ENCODE measurements at places on chromosomes 4 and X. TPM values are rescaled to one million over a fixed set of nuclear protein-coding genes. Genes with fewer than 3 reads are reported as not detected.

DNA sequence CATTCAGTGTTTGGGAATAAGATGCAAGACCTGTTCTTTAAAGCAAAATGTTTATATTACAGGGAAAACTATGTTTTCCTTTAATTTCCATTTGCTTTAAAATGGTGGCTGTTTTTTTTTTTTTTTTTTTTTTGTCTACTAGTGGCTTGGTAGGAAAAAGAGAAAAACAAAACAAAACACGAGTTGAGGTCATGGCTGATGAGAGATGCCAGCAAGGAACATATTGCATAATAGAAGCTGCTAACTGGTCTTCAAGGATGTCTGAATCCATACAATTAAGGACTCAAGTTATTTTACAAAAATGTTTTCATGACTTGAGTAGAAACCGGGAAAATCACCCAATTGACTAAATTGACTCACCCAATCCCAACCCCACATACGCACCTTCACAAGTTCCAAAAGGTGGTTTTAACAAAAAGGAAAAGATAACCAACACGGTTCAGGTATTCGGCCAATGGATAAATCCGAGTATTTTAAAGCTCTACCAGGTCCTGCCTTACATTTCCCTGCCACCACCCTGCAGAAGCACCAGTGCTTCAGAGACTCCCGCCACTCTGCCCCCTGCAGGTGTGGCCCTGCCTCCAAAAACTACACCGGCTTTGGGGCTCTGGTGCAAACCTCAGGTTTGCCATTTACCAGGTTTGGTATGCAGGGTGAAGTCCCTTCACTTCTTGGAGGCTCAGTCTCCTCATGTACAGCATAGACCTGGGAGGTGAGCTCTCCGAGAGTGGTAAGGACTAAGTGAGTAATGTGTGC lies 27.1 kb downstream of the PIR start:
- no peak for DNase-seq

DNA sequence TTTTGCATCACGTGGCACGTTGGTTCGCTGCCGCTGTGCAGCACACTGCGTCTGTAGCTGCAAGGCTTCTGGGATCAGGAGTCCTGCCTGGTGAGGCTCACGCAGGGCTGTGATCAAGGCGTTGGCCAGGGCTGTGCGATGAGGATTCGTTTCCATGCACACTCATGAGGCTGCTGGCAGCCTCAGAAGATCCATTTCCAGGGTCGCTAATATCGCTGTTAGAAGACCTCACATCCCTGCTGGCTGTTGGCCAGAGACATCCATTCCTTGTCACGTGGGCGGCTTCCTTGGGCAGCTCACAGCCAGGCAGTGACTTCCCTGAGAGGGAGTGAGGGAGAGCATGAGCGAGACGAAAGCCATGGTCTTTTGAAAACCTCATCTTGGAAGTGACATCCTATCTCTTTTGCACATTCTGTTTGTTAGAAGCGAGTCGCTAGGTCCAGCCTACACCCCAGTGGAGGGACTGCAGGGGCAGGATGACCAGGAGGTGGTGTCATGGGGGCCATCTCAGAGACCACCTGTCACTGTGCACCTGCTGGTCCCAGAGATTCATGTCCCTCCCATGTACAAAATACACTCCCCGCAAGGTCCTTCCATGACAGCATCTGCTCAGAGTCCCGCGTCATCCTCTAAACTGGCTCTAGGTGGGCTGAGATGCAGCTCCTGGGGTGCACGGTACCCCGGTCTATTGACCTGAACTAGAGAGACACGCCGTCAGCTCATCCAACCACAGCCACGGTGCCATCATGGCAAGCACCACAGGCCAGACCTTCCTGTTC lies 12.2 kb downstream of the RGS12 start:
- no peak for DNase-seq

DNA sequence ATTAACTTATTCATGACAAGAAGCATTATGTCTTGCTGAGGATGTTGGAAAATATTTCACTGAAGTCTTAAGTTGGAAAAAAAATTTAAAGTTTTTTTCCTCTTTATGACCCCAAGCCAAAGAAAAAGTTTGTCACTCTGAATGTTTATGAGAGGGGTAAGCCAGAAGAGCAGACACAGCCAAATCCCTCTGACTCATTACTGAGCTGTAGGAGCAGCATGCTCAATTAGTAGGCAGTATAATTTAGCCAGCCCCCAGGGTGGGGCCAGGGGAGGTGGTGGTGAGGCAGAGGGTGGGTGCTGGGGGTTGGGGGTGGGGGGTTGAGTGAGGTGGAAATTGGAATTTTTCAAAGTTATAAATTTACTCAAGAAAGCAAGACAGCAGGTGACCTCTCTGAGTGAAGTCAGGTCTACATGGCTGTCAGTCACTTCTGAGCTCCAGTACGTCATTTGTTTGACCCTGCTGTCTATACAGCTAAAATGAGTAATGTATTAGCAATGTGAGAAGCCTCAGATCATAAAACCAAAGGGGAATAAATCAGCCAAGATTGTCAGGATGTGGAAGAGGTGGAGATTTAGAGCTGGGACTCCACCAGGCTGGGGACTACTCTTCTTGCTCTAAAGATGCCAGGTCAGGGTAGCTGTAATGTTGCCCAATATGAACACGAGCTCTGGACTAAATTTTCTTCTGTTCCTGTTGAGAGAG lies 98.8 kb upstream of the NDP start:
- no peak for DNase-seq

DNA sequence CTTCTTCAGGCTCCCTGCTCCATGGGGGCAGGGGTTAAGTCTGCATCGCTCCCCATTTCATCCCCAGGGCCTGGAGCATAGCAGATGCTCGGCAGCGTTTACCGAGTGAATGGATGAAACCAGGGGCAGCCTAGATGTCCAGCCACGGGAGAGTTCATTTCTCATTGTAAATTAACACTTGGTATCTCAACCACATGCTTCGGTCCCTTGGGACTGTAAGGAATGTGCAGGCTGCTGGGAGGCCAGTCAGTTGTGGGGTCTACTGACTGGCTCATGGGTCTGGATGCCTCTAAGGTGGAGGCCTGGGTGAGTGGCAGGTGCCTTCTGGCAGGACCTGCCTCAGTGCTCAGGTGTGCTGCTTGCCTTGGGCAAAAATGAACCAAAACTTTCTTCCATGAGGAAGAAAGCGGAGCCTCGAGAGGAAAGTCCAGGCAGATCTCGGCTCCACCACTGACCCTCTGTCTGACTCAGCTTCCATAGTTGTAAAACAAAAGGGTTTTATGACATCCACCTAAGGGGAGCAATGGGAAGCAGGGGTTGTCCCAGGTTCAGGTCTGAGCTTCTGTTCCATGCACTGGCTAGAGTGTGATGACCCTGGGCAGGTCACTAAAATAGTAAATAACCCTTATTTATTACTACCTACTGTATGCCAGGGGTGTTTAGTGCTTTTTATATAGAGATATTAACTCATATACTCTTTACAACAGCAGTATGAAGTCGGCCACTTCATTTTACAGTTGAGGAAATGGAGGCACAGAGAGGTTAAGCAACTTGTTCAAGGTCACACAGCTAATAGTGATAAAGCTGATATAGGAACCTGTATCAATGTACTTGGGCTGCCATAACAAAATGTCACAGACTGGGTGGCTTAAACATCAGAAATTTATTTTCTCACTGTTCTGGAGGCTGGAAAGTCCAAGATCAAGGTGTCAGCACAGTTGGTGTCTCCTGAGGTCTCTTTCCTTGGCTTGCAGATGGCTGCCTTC lies 144.3 kb upstream of the STX18 start:
- DNase-seq, result no peak

DNA sequence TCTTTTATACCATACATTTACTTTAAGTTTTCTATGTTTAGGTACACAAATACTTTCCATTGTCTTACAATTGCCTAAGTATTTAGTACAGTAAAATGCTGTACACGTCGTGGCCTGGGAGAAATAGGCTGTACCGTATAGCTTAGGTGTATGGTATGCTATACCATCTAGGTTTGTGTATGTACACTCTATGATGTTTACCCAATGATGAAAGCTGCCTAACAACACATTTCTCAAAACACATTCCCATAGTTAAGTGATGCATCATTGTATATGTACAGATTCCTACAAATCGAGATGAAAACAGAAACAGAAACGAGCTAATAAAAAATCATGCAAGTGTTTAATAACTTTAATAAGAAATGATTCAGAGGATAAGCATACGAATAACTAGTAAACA lies 51.6 kb downstream of the SPANXA2 start:
- DNase-seq, result no peak

- no peak for DNase-seq
These were observed at the start of gene BMP3 for GRCh38 chr4:81030061-81030980. TSS of gene BMP3 (plus strand) at chr4:81030708. CDS start at chr4:81031285, 577 bp downstream.

- DNase-seq, result no peak
These were observed 27.3 kb upstream of the JADE1 start for GRCh38 chr4:128782076-128782715.

DNA sequence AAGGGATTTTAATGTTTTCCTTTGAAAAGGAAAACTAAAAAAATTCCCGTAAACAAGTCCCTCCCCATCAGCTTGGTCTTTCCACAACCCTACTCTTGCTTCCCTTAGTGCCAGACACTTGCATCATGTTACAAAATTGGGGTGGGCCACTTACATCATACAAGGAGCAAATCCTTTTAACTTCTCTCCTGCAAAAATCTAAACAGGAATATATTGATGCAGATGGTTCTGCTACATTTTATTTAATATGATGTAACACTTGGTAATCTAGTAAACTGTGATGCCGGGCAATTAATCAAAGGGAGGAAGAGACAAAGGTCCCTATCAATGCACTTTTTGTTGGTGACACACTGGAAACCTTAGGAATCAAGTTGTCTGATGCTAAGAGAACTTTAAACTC lies 125.3 kb downstream of the UBE2K start:
- no peak for DNase-seq

DNA sequence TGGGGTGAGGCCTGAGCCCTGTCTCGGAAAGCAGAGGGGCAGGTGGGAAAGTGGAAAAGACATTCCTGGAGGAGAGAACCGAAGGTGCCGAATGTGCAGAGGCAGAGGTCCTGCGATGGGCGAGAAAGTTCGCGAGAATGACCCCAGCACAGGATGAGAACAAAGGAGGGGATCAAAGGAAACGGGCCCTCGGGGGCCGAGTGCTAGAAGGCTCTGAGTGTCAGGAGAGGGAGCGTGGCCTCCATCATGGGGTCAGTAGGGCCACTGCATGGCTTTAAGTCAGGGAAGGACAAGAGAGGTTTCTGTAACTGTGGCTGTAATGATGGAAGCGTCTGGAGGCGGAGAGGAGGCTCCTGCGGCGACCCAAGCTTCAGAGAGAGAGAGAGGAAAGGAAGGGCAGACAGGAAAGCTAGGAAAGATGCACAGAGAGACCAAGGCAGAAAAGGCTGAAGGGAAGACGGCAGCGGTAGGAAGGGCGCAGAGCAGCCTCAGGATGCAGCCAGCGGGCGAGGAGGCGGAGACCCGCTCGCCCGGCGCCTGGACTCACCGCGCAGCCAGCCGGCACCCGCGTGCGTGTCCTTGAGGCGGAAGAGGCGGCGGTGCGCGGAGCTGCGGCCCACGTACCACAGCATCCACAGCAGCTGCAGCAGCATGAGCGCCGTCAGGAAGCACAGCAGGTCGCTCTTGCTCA lies 669 bp downstream of the OTOP1 start:
- DNase-seq, result no peak

- DNase-seq, result no peak
These were observed 190.2 kb upstream of the BANK1 start for GRCh38 chr4:101600287-101600686.

Gene ARX
- not detected for total RNA-seq

Gene ARR3
- not detected for total RNA-seq

Gene PDE5A
- total RNA-seq, result 21.6 TPM

Gene CT45A1
- not detected for total RNA-seq
